Activated T-cell treated with anti-CD3 and anti-CD28 coated beads for 4 hours (primary cell): ENCODE measurements at places on chromosomes 3 and 15.
A peak's percentile ranks its signal among the peaks of the same experiment; 100 is the strongest.

- no peak for DNase-seq
Observed at GRCh38 chr15:82129761-82130160, 83.9 kb upstream of the MEX3B start.

DNA sequence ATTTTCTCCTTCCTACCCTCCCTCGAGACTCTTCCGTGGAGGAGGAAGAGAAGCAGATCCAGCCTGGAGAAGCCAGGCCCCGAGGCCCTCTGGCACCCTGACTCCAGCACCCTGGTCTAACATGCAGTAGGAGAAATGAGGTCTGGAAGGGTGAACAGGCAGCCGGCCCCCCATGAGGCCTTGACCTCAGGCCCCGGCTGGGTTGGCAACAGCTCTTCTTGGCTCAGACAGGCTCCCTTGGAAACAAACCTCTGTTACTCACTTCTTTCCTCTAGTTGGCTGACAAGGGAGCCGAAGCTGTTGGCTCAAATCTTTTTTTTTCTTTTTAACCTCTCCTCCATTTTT, 73.4 kb downstream of the CPN2 start:
- no peak for DNase-seq

GRCh38 chr15:25846377-25846776, 16.8 kb downstream of the ATP10A start:
- DNase-seq, result peak; percentile 60

- DNase-seq, result no peak
Observed at GRCh38 chr3:151285940-151286339, 7.6 kb upstream of the P2RY14 start.
